ENCODE measurements at places on chromosomes 2 and 18.

- DNase-seq: no peak
These were observed 78.1 kb downstream of the SPIRE1 start for GRCh38 chr18:12579775-12580174.

- no peak for DNase-seq
These were observed 210.5 kb downstream of the ALPK2 start for GRCh38 chr18:58418361-58418760.

GRCh38 chr2:35495182-35495581, 860.4 kb upstream of the CRIM1 start:
- no peak for DNase-seq

DNA sequence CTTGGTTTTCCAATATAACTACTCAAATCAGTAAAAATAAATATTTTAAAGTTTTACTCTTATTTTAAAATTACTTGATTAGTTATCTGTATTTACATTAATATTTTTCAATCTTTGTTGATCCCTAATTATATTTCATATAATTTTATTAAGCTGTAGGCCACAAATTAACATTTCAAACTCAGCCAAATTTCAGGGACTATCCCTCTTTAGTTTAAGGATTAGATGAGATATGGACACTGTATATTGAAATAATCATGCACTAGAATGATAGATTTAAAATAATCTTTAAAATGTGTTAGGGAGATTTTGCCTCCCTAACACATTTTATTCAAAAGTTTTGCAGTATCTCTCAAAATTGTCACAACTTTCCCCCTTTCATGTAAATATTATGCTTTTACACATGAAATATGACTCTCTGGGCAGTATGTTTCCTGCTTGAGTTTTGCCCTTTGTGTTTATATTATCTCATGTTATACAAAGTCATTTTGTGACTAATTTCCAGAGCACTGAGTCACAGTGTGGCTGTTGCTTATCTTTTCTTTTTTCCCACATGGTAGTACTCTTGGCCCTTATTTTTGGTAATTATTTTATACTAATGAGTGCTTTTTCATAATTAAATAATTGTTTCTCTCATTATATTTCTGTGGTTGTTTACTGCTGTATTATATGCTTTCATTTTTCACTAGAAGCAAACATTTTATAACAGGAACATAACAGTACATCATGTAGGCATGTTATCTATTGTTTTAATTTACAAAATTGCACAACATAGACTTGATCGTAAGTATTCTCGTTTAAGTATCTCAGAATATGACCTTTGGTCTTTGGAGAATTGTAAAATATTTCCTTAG, 1.2 kb downstream of the TFPI start:
- no peak for DNase-seq

- DNase-seq: peak; percentile 9
These were observed 48.4 kb upstream of the PIK3C3 start for GRCh38 chr18:41906528-41907146.

DNA sequence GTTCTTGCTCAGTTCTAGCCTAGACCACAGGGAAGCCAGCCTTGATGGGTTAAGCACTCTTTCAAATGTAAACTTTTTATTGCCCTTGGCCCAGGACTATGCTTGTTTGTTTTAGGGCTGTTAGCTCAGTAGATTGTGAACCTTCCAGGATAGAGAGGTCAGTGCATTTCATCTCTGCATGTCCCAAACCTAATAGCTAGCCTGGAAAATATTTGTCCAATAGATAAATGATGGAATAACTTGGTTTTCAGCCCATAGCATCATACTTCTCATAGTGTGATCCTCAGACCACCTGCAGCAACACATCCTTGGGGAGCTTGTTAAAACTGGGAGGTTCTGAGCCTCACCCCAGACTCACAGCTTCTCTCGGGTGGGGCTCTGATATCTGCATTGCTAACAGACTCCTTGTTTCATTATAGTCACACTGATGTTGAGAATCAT, 59.8 kb downstream of the TRIB2 start:
- no peak for DNase-seq

DNA sequence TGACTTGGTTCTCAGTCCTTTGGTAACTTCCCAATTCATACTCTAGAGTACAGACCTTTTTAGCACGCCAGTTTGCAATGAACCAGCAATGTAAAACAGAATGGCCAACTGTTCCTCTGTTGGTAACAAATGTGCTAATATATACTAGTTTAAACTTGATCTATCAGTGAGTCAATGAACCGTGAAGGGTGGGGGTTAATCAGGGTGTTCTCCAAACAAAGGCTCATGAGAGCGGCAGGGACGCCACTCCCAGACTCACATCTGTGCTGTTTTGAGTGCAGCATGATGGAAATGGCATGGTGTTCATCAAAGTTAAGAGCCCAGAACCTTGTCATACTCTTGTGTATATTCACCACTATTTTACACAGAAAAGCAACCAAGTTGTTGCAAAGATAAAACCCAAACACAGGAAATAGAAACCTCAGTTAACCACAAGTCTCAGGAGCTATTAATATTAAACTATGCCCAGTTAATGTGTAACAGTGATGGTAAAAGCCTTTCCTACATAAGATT, 70.3 kb downstream of the CERKL start:
- peak; percentile 89 for DNase-seq

- DNase-seq: no peak
These were observed 104.2 kb downstream of the GBX2 start for GRCh38 chr2:236063994-236064393.
